Aorta (tissue), 5 donors: ENCODE measurements at places on chromosomes 13 and 19. TPM values are rescaled to one million over a fixed set of nuclear protein-coding genes. Genes with fewer than 3 reads are reported as not detected.

KLF12 gene
- total RNA-seq: 30.9 TPM

NCAN gene
- total RNA-seq: not detected

GRCh38 chr13:25171517-25172302, at the start of gene AMER2:
AMER2 (minus strand) TSS chr13:25172288; CDS start chr13:25171619, 669 bp downstream.
- DNase-seq: peak; percentile 82

GRCh38 chr13:32887617-32888016, 128.6 kb upstream of the KL start:
- no peak for DNase-seq

GRCh38 chr13:26819046-26819445, 58.5 kb upstream of the GPR12 start:
- no peak for DNase-seq
